ENCODE measurements at places on chromosomes 4 and X.

DNA sequence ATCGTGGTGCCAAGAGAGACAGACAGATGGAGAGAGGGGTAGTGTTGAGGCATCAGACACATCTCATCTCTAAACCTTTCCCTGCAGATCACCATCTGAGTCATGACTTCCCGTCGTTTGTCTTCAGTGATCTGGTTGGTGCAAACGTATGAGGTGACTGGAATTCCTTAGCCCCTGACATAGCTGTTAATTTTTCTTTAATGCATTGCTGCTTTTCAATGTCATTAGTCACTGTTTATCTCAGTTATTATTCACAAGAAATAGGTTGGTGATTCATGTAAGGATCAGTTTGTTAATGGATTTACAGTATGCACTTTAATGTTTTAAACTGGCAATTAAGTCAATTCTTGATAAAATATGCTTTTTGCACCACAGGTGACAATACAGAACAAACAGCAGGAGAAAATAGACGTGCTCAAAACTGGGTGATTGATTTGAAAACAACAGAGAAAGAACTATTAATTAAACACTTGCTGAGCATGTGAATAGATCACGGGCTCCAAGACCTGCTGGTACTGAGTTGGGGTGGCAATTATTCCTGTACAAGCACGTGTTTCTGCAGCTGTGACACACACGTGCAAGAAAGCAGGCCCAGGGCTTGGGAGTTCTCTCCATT, 1.3 kb upstream of the TMEM154 start:
- H3K36me3 ChIP-seq: no peaks in the 10 kb centered on the region
- no peaks in the 10 kb centered on the region for H3K27me3 ChIP-seq
- no peak overlapping the region for H3K27ac ChIP-seq
- no peaks in the 10 kb centered on the region for H3K4me1 ChIP-seq

- H3K4me1 ChIP-seq: no peaks in the 10 kb centered on the region
- no peaks in the 10 kb centered on the region for H3K36me3 ChIP-seq
- no peak overlapping the region for H3K27ac ChIP-seq
- H3K27me3 ChIP-seq: no peaks in the 10 kb centered on the region
- H3K4me3 ChIP-seq: no peak overlapping the region
Observed at GRCh38 chr4:147220833-147221232, 260.1 kb upstream of the EDNRA start.

GRCh38 chr4:185143601-185143969, 519 bp downstream of the SLC25A4 start:
- H3K27me3 ChIP-seq: no peaks in the 10 kb centered on the region
- no peak for DNase-seq
- no peak overlapping the region for H3K27ac ChIP-seq
- H3K36me3 ChIP-seq: no peaks in the 10 kb centered on the region

DNA sequence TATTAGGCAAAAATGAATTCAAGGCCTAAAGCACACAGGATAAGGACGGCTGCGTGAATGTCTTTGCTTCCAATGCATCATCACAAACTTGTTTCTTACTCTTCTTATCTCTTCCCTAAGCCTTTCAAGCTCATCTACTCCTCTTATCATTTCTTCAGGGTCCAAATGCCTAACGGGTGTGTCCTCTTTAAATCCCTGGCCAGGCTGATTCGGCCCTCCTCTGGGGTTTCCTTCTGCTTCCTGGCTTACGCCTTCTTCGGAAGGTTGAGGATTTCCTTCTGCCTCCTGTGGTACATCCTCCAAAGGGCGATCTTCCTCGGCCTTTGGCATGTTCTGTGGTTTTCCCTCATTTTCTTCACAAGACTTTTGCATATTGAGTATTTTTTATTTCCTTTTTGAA, 1.3 kb downstream of the TCEAL8 start:
- DNase-seq: no peak
- peak overlapping the region; percentile 89 for H3K27ac ChIP-seq
- H3K36me3 ChIP-seq: no peaks in the 10 kb centered on the region
- H3K4me1 ChIP-seq: peaks cover 15% of the 10 kb centered on the region
- H3K4me3 ChIP-seq: peak overlapping the region; percentile 78

DNA sequence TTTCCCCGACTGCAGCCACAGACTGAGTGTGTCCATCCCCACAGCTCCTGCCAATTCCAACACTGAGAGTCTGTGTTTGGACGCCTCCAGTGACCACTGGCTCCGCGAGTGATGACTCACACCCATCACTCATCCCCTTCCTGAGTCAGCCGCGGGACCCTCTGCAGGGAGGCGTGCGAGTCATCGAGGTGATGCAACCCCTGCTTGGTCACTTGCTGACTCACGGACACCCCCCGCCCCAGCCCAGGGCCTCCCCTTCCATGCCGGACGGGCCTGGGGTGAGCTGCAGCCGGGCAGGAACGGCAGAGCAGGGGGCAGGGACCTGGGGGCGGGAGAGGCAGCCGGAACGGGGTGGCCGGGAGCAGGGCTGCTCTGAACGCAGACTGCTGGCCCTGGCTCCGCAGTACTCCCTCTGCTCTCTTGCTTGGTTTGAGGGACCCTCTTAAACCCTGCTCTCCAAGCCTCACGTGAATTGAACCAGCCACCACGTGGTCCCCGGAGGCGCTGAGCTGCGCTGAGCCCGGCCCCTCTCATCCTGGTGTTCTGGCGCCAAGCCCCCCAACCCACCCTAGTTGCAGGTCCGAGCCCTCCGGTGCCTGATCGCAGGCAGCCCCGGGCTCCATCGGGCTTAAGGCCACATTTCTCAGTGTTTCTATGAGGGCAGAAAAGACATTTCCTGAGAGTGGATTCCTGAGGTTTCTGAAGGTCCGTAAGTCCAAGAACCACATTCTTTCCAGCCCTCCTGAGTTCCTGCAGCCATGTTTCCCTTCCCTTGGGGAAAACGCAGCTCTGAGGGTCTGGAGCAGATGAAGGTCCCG, 32.4 kb downstream of the FGFRL1 start:
- peak overlapping the region; percentile 56 for H3K4me3 ChIP-seq
- H3K27me3 ChIP-seq: no peaks in the 10 kb centered on the region
- peaks cover 56% of the 10 kb centered on the region for H3K4me1 ChIP-seq
- no peaks in the 10 kb centered on the region for H3K36me3 ChIP-seq
- peak overlapping the region; percentile 79 for H3K27ac ChIP-seq
- DNase-seq: peak; percentile 93

- no peak for DNase-seq
- no peaks in the 10 kb centered on the region for H3K36me3 ChIP-seq
- no peak overlapping the region for H3K4me3 ChIP-seq
- no peak overlapping the region for H3K27ac ChIP-seq
- no peaks in the 10 kb centered on the region for H3K27me3 ChIP-seq
Observed at GRCh38 chrX:101208152-101208905, 11.3 kb upstream of the DRP2 start.

DNA sequence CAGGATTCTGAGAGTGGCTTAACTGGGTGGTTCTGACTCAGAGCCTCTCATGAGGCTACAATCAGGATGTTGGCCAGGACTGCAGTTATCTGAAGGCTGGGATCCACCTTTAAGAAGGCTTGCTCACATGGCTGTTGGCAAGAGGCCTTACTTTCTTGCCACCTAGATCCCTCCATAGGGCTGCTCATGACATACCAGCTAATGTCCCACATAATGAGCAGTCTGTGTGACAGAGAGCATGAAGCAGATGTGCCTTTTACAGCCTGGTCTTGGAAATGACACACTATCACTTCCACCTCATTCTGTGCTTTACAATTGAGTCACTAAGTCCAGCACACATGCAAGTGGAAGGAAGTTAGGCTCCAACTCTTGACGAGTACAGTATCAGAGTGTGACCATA, 4.3 kb upstream of the RBM3 start:
- no peak for DNase-seq
- no peak overlapping the region for H3K27ac ChIP-seq
- no peaks in the 10 kb centered on the region for H3K27me3 ChIP-seq
- H3K4me3 ChIP-seq: no peak overlapping the region
- peaks cover 4% of the 10 kb centered on the region for H3K4me1 ChIP-seq

GRCh38 chr4:793941-794621, 31.8 kb downstream of the CPLX1 start:
- peaks cover 10% of the 10 kb centered on the region for H3K4me1 ChIP-seq
- H3K27ac ChIP-seq: no peak overlapping the region
- DNase-seq: no peak
- H3K36me3 ChIP-seq: no peaks in the 10 kb centered on the region
- H3K4me3 ChIP-seq: no peak overlapping the region

- no peak for DNase-seq
- no peaks in the 10 kb centered on the region for H3K27me3 ChIP-seq
- no peaks in the 10 kb centered on the region for H3K36me3 ChIP-seq
- H3K4me3 ChIP-seq: no peak overlapping the region
- H3K4me1 ChIP-seq: no peaks in the 10 kb centered on the region
Observed at GRCh38 chr4:11149612-11150259, 279.0 kb downstream of the HS3ST1 start.

DNA sequence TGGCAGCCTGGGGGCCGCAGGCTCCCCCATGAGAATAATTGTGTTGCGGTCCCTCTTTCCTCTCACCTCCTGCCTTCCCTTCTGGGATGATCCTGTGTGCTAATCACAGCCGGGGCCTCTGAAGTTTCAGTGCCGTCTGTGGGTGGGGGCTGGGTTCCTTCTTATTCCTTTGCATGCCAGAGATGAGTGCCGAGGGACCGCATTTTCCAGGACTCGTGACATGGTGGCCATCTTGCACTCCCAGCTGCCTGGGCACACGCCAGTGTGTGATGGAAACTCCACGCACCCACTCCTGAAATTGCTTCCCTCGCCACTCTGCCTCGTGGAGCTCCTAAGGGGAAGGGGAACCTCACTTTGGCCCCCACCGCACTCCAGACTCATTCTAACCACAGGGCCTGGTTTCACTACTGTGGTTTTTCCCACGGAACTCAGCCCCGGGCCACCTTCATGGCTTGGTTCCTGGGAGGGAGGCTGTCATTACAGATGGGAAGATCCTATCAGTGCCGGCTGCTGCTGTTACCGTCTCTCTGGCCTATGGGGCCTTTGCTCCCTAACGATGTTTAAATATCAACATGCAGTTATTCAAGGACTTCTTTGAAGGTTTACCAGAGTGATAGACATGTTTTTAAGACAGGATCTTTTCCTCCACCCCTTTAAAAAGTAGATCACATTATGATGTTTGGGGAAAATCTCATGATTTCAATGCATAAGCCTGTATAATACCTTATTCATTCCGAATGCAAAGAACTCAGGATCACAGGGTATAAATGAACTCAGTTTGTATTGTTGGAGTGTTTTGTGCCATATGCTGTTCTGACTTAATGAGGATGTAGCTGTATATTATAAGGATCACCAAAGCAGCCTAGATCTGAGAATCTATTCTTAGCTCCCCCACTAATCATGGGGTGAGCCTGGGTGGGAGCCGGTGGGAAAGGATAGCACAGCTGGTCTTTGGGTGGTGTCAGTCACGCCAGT, 89.6 kb downstream of the SORCS2 start:
- peaks cover 24% of the 10 kb centered on the region for H3K27me3 ChIP-seq
- no peaks in the 10 kb centered on the region for H3K36me3 ChIP-seq
- DNase-seq: no peak
- H3K27ac ChIP-seq: no peak overlapping the region
- H3K4me3 ChIP-seq: no peak overlapping the region
- H3K4me1 ChIP-seq: no peaks in the 10 kb centered on the region

- no peak overlapping the region for H3K27ac ChIP-seq
- H3K36me3 ChIP-seq: no peaks in the 10 kb centered on the region
- H3K27me3 ChIP-seq: no peaks in the 10 kb centered on the region
- no peaks in the 10 kb centered on the region for H3K4me1 ChIP-seq
Observed at GRCh38 chrX:54509400-54509799, 13.4 kb upstream of the FGD1 start.

DNA sequence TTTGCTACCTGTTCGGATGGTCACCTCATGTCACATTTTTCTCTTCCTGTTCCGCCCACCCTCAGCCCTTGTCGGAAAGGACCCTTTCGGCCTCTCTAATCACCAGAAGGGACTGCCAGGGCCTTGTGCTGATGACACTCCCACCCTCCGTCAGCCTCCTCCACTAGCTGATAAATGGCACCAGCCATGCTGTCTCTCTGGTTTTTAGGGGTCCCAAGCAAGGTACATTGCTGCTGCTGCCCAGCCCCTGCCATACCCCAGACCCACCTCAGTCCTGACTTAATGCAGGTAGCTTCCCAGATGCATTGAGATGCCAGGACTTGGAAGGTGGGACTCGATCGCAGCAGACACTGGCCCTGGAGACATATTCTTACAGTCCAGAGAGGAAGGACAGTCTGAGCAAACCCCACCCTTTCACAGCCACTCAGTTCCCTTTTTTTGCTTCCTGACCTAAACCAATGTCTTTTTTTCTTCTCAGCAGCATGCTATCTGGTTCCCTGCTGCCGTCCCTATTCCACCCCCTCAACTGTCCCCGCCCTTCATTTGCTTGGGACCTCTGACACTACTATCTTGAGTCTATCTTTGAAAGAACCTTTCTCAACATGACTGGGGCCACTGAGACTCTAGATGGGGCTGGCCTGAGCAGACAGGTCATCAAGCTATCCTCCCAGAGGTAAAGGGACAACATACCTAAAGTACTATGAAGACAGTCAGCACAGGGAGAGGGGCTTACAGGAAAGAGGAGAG, at the start of gene BTK:
Gene BTK, minus strand, starts transcription at position 397 of the 747 bp plus-strand sequence. CDS start 10,907 bp downstream, outside the sequence.
- no peak for DNase-seq
- peaks cover 5% of the 10 kb centered on the region for H3K4me1 ChIP-seq
- H3K27ac ChIP-seq: no peak within 1 kb of the TSS
- H3K36me3 ChIP-seq: no peaks in the 10 kb centered on the region
- H3K27me3 ChIP-seq: no peaks in the 10 kb centered on the region

GRCh38 chr4:46393606-46394005, 3.7 kb upstream of the GABRA2 start:
- no peak overlapping the region for H3K4me3 ChIP-seq
- H3K27me3 ChIP-seq: no peaks in the 10 kb centered on the region
- no peaks in the 10 kb centered on the region for H3K36me3 ChIP-seq

- no peak for DNase-seq
- H3K4me3 ChIP-seq: no peak overlapping the region
- no peak overlapping the region for H3K27ac ChIP-seq
- H3K36me3 ChIP-seq: no peaks in the 10 kb centered on the region
Observed at GRCh38 chrX:11465648-11466411, 172.6 kb downstream of the AMELX start.

GRCh38 chr4:166312166-166312565, 439.1 kb downstream of the TLL1 start:
- no peak overlapping the region for H3K27ac ChIP-seq
- H3K36me3 ChIP-seq: no peaks in the 10 kb centered on the region
- DNase-seq: no peak
- H3K4me3 ChIP-seq: no peak overlapping the region

- no peak for DNase-seq
- H3K27ac ChIP-seq: no peak overlapping the region
- no peaks in the 10 kb centered on the region for H3K36me3 ChIP-seq
- H3K4me3 ChIP-seq: no peak overlapping the region
- H3K4me1 ChIP-seq: no peaks in the 10 kb centered on the region
Observed at GRCh38 chr4:106366026-106366425, 2.6 kb downstream of the GIMD1 start.

GRCh38 chr4:182578402-182578801, 335.2 kb downstream of the TENM3 start:
- DNase-seq: peak; percentile 26
- H3K27me3 ChIP-seq: peaks cover 37% of the 10 kb centered on the region
- H3K4me1 ChIP-seq: no peaks in the 10 kb centered on the region
- no peak overlapping the region for H3K4me3 ChIP-seq
- H3K36me3 ChIP-seq: no peaks in the 10 kb centered on the region
- no peak overlapping the region for H3K27ac ChIP-seq

GRCh38 chr4:22686141-22686540, 6.6 kb upstream of the GBA3 start:
- H3K27ac ChIP-seq: no peak overlapping the region
- no peak for DNase-seq
- no peaks in the 10 kb centered on the region for H3K36me3 ChIP-seq
- H3K4me1 ChIP-seq: no peaks in the 10 kb centered on the region
- H3K4me3 ChIP-seq: no peak overlapping the region

GRCh38 chrX:108053218-108053617, 8.4 kb downstream of the VSIG1 start:
- H3K4me1 ChIP-seq: no peaks in the 10 kb centered on the region
- no peaks in the 10 kb centered on the region for H3K36me3 ChIP-seq
- DNase-seq: no peak
- H3K27me3 ChIP-seq: no peaks in the 10 kb centered on the region
- H3K27ac ChIP-seq: no peak overlapping the region

Data from HCT116 (cell line).